ENCODE measurements at places on chromosomes 7 and 10. TPM values are rescaled to one million over a fixed set of nuclear protein-coding genes. Genes with fewer than 3 reads are reported as not detected.

- DNase-seq = no peak
Observed at GRCh38 chr10:79890469-79890868, 58.4 kb downstream of the SFTPD start.

GRCh38 chr10:62813453-62813852 lies 2.7 kb downstream of the EGR2 start:
- DNase-seq = no peak

The BTBD16 gene
- not detected for total RNA-seq

DNA sequence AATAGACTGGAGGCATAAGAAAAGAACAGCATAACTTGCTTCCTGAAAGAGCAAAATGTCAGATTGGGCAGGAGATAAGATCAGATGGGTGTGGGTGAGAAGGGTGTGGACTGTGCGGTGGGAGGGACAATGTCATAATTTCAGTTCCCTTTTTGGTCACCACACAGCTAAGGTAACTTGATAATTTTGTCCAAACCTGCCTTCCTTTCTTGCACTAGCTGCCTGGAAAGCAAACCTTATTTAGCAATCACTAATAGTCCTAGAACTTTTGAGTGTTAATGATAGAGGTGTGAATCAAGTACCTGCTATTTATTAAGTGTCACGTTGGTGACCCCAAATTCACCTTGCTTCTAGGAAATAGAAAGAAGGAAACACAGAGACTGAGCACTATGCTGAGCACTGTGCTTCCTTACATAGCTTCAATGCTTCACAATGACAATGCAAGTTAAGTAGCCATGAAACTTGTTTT lies 72.4 kb upstream of the SP4 start:
- DNase-seq = no peak

DNA sequence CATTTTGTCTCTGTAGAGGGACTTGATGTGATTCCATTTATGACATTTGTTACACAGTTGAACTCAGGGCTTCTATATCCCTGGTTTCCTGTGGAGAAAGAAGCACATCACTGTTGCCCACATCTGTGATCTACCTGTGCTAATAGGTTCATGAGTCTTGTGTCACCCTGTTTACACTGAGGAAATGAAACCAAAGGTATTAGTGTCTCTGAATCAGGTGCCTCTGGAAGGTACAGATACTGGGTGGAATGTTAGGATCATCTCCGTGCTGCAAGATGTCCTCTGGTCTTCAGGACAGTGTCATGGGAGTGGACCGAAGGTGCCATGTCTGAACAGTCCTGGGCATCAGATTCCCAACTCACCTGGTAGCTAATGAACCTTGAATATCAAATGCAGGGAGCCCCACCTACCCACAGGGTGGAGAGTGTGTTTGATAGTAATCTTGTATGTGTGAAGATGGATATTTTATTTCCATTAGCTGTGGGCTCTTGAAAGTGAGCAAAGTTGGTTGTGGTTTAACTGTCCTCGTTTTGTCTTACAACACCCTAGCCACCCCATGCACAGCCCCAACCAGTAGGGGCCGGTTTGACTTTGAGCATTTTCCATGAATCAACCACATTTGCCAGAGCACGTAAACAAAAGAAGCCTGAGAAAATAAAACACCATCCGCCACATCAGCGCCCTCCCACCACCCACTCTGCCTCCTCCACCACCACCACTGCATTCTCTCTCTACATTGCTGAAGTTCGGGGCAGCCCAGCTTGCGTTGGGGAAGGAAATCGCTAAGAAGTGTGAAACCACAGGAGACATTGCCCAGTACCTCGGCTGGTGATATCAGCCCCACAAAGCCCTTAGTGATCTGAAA lies 40.7 kb downstream of the TARP start:
- peak; percentile 7 for DNase-seq

The INHBA gene
- 1.7 TPM for total RNA-seq

DNA sequence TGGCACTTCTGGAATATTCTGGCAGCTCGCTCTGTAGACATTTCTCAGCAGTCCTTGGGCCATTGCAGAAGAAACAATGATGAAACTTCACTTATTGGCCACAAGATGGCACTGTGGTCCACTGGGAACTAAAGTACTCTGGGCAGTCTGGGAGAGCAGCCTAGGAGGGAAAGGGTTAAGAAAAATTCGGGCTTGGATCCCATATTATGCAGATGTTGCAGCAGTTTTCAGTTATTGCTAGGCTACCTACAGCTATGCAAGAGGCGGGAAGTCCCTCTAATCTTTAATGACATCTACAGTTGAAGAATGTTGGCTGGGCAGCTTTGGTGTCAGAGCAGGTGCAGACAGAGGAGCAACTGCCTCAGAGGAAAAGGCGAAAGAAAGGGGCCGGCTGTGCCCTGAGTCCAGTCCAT lies 201.7 kb upstream of the PRSS58 start:
- peak; percentile 57 for DNase-seq

- DNase-seq = no peak
Observed at GRCh38 chr10:79936625-79937615, 12.0 kb downstream of the SFTPD start.

DNA sequence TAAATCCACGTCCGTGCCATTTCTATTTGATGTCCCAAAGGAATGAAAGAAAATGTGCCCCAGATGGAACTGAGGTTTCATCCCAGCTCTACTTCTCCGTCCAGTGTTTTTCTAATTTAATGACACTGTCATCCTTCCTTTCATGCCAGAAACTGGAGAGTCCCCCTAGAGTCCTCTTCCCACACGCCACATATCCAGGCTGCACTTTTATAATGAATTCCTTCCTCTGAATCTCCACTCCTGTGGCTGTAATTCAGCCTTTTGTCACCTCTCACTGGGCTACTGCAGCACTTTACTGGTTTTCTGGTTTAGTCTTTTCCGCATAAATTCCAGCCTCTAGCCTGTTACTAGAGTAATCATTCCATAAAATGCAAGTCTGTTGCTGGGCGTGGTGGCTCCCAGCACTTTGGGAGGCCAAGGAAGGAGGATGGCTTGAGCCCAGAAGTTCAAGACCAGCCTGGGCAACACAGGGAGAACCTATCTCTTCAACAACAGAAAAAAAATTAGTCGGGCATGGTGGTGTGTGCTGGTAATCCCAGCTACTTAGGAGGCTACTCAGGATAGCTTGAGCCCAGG lies 142.6 kb upstream of the RHEB start:
- no peak for DNase-seq

GRCh38 chr10:97584060-97584797 lies at the start of gene HOGA1:
TSS of gene HOGA1 (plus strand) at chr10:97584389. CDS start at chr10:97584704, 315 bp downstream.
- peak; percentile 85 for DNase-seq

DNA sequence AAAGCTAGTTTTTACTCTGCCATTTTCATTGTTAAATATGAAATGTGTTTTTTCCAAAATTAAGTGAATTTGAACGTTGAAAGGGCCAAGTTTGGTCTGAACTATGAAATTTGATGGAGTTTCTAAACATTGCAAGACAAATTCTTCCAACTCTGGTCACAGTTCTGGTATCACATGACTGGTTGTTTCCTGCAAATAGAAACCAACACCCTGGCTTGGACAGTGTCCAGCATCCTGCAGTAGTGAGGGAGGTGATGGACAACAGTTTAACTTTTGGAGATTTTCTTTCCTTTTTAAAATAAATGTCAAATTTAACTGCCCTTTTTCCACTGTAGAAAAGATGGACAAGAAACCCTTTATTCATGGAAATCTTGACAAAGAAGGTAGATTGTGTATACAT lies 54.8 kb upstream of the AGBL3 start:
- DNase-seq = no peak

GRCh38 chr7:86928308-86928707 lies 131.1 kb downstream of the ELAPOR2 start:
- no peak for DNase-seq

The SLC39A12 gene
- total RNA-seq = not detected

DNA sequence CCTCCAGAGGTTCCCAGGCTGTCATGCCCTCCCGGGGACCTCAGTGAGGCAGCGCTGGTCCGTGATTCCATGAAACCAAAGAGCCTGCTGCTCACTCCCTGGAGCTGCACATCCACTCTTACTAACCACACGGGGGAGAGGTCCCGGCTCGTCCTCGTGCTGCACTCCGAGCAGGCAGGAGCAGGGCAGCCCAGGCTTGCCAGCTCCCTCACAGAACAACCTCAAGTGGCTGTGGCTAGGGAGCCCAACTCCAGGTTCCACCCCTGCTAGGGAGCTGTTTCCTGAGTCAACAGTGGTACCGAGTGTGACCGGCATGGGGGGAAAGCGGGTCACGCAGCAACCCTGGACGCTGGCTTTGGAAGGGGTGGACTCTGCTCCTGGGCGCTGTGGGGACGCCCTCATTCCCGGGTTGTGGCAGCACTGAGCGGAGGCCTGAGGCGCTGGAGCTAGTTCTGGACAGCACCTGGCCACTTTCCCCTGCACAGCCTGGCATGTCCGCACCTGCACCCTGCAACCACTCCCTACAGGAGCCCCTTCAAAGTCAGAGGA lies 27.9 kb upstream of the PPP2R2D start:
- no peak for DNase-seq

GRCh38 chr10:69819716-69820506 lies 18.2 kb downstream of the COL13A1 start:
- peak; percentile 97 for DNase-seq

- no peak for DNase-seq
Observed at GRCh38 chr10:59078978-59079377, 97.5 kb upstream of the PHYHIPL start.

GRCh38 chr7:55242613-55243012 lies 122.5 kb upstream of the LANCL2 start:
- DNase-seq = peak; percentile 25

The UNCX gene
- total RNA-seq = not detected

The ST8SIA6 gene
- total RNA-seq = 0.03 TPM

- DNase-seq = no peak
Observed at GRCh38 chr7:80307227-80307856, 172.7 kb downstream of the GNAI1 start.

- peak; percentile 73 for DNase-seq
Observed at GRCh38 chr10:102461187-102462054, 10.1 kb upstream of the C10orf95 start.

- peak; percentile 51 for DNase-seq
Observed at GRCh38 chr10:31099664-31100063, 68.0 kb upstream of the ZNF438 start.

DNA sequence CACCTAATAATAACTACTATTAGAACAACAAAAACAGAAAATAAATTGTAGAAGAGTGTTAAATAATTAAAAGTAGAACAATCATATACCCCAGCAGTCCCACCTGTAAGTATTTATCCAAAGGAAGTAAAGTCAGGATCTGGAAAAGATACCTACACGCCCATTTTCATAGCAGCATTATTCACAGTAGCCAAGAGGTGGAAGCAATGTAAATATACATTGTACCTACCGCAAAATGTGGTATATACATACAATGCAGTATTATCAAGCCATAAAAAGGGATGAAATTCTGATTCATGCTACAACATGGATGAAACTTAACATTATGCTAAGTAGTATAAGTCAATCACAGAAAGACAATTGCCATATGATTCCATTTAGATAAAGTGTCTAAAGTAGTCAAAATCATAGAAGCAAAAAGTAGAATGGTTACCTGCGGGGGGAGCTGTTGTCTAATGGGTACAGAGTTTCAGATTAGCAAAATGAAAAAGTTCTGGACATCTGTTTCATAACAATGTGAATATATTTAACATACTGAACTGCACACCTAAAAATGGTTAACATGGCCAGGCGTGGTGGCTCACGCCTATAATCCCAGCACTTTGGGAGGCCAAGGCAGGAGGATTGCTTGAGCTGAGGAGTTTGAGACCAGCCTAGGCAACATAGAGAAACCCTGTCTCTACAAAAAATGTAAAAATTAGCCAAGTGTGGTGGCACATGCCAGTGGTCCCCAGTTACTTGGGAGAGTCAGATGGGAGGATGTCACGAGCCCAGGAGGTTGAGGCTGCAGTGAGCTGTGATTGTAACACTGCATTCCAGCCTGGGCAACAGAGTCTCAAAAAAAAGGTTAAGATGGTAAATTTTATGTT lies 6.0 kb upstream of the TMED4 start:
- DNase-seq = peak; percentile 71

DNA sequence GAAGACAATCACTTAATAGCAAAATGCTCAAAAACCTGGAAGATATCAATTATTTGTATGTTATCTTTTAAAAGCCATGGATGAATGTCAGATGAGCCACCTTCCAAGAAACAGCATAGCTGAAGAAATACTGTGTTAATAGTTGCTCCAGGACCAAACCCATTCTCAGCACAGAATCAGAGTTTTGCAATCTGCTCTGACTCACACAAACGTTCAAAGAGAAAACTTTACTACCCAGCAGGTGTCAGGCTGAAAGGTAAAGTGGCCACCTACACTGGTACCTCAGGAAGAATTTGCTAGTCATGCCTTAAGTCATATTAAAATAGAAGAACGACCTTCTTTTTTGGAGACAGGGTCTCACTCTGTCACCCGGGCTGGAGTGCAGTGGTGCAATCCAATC lies 526.5 kb downstream of the PARD3 start:
- DNase-seq = no peak

DNA sequence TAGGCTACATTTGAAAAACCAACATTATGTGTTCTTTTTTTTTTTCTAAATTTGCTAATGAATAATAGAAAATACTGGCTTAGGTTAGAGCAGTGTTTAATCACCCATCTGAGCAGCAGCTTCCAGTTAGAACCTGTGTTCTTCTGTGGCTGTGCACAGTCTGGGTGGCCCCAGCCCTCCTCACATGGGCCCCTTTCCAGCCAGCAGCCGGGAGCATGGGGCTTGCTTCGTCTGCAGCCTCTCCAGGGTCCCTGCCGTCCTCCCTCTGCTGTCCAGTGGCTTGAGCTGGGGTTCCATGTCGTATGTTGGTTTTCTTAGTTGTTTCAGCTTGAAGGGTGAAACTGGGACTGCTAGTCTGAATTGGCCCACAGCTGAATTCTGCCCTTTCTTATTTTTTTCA lies 37.3 kb downstream of the BNIP3 start:
- DNase-seq = no peak

DNA sequence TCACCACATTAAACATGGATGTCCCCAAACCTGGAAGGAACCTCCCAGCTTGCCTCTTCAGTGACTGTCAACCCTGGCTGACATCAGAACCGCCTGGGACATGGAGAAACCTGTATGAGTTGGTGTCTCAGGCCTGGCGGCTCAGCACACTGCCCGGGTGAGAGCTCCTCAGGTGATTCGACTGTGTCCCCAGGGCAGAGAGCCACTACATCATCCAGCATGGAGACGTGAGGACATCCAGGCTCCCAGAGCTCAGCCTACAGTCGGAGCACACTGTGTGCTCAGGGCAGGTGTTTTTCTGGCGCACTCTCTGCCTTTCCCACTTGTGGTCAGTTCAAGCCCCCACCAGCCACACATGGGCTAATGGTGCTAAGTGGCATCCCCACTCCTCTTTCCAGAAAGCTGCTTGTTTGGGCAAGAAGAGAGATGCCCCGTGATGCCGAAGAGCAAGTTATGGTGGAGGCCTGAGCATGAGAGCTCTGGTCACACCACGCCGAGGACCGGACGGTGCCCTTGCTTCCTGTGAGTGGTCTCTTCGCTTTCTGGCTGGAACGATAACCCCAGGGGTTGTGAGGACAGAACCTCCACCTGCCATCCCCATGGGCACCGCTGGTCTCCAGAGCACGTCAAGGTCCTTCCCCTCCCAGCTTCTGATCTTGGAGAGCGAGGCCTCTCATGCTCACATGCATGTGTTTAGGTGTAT lies 38.5 kb downstream of the AMZ1 start:
- DNase-seq = no peak

The ZPBP gene
- total RNA-seq = not detected
